WTC11 (cell line): ENCODE measurements at places on chromosomes 6 and 20. TPM values are rescaled to one million over a fixed set of nuclear protein-coding genes. Genes with fewer than 3 reads are reported as not detected.

DNA sequence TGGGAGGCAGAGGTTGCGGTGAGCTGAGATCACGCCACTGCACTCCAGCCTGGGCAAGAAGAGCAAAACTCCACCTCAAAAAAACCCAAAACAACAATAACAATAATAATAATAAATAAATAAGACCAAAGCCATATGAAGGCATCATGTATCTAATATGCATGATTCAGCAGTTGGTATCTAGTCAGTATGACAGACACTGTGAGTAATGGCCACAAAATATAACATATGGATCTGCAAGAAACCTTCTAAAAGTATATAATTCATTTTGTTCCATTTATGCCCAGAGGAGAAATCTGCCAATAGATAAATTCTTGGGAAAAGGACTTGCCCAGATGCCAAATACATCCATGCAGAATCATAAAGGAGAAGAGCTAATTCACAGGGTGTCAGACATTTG, 252.3 kb downstream of the BTBD9 start:
- H3K27me3 ChIP-seq, result no peaks in the 10 kb centered on the region; the same call in 1 of the 2 replicates
- peaks cover 18% of the 10 kb centered on the region for H3K4me1 ChIP-seq
- no peaks in the 10 kb centered on the region for H3K36me3 ChIP-seq
- no peak for DNase-seq
- no peak overlapping the region for H3K4me3 ChIP-seq

DNA sequence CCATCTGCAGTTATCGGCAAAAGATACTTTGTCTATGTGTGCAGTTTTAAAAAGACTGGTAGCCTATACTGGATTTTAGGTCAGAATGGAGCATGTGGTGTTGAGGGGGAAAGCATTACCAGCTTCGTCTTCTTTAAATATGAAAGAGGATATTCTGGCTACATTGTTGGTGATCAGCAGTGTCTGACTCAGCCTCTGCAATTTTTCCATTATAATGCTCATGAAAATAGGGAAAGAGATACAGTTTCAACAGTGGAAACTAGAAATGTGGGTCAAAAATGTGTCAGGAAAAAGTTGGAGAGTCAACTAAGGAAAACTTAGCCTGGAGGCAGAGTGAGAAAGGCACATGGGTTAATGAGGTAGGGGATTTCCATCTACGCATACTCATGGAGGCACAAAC, 45.2 kb downstream of the HDGFL1 start:
- H3K27me3 ChIP-seq, result no peaks in the 10 kb centered on the region
- no peak overlapping the region for H3K27ac ChIP-seq
- DNase-seq, result no peak
- H3K4me3 ChIP-seq, result no peak overlapping the region
- peaks cover 12% of the 10 kb centered on the region for H3K36me3 ChIP-seq

DNA sequence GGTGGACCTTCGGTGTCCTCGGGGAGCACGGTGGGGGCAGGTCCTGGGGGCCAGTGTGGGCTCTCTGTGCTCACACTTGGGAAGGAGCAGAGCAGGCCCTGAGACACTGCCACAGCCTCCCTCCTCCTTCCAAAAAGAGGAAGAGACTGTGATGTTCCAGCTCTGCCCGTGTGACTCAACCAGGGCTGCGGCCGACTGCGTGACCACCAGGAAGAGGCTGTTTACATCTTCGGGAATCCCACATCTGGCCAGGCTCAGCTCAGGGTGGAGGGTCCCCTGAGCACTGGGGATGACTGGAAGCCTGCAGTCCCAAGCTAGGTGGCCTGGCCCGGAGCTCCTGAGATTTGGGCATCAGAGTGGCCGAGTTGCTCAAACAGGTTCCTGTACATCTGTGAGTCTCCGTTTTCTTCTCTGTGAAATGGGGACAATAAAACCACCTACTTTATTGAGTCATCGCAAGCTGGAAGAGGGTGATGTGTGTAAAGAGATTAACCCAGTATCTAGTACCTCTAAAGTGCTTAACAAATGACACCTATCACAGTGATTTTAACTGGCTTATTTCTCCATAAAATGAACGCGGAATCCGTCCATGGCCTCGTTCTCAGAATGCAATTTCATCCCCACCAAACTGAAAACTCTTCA, 242.1 kb downstream of the DLL1 start:
- H3K4me3 ChIP-seq, result no peak overlapping the region
- H3K27me3 ChIP-seq, result no peaks in the 10 kb centered on the region; the same call in 1 of the 2 replicates
- H3K36me3 ChIP-seq, result peaks cover 6% of the 10 kb centered on the region

- no peaks in the 10 kb centered on the region for H3K36me3 ChIP-seq
- no peaks in the 10 kb centered on the region for H3K27me3 ChIP-seq
- no peak overlapping the region for H3K4me3 ChIP-seq
- no peak overlapping the region for H3K27ac ChIP-seq
Measured at GRCh38 chr6:115717472-115717871, 343.2 kb downstream of the FRK start.

DNA sequence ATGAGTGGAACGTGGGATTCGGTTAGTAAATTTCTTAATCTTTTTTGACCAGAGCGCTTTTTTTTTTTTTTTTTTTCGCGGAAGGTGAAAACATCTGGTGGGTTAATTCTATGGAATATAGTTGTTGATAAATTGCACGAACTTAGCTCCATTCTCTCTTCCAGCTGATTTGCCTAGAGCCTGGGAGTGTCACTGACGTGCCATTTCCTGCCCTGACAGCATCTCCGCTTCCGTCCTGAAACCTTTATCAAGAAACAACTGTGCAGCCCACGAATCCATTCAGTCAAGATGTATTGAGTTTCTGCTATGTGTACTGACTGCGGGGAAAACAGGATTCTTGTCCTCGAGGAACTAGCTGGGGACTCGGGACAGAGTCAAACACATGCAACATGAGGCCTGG, 59.5 kb upstream of the TGM3 start:
- no peak overlapping the region for H3K4me3 ChIP-seq
- peaks cover 28% of the 10 kb centered on the region for H3K4me1 ChIP-seq
- no peak overlapping the region for H3K27ac ChIP-seq
- no peaks in the 10 kb centered on the region for H3K27me3 ChIP-seq
- no peak for DNase-seq

DNA sequence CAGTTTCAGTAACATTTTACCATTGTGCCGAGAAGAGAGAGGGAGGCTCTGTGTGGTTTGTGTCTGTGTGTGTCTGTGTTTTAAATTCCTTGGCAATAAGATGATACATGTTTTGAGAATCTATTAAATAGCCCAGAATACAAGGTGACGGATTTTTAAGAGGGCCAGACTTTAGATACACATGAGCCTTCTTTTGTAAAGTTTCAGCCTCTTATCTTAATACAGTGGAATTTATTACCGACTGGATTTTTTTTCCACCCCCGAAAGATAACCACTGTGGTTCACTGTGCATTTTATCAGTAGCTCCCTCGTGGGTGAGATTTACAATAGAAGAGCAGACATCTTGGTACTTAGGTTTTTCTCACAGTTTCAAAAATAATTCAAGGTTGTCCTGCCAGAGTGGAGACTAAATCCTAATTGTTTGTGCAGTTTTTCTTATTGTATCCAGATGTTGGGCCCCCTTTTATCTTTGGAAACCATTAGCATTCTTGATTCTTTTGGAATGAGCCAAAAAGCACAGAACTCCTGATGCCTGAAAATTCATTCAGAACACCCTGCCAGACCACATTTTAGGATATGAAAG, 49.9 kb downstream of the STK4 start:
- H3K36me3 ChIP-seq, result peaks cover 4% of the 10 kb centered on the region; the same call in 1 of the 2 replicates
- no peak for DNase-seq
- no peaks in the 10 kb centered on the region for H3K27me3 ChIP-seq
- H3K4me3 ChIP-seq, result no peak overlapping the region

Gene GJA10
- not detected in 3 replicates for total RNA-seq

Gene FAXC
- total RNA-seq, result 10.2 to 12.9 TPM (median 11.1 TPM) in 3 replicates

Gene MAFB
- total RNA-seq, result 5.3 to 6.7 TPM (median 6.5 TPM) in 3 replicates

DNA sequence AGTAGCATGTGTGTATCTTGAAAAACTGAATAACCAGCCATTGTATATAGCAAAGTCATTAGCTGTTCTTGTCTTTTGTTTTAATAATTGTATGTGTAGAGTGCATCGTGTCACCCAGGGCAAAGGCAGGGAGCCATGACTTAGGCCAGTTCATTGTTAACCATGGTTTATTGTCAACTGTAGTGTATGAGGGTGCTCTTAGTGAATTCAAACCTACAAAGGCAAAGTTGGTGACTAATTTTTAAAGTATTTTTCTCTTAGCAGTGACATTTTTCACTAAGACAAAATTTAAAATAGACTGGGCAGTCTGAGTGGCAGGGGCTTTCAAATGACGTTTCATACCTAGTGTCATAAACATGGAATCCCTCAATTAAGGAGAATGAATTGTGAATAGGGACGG, 79.0 kb downstream of the TULP4 start:
- H3K36me3 ChIP-seq, result peaks cover 39% of the 10 kb centered on the region
- no peak for DNase-seq
- no peak overlapping the region for H3K27ac ChIP-seq
- no peaks in the 10 kb centered on the region; the same call in 1 of the 2 replicates for H3K27me3 ChIP-seq
- H3K4me1 ChIP-seq, result no peaks in the 10 kb centered on the region

- H3K27ac ChIP-seq, result no peak overlapping the region
- peaks cover 18% of the 10 kb centered on the region for H3K4me1 ChIP-seq
- H3K4me3 ChIP-seq, result no peak overlapping the region
- peaks cover 5% of the 10 kb centered on the region; the same call in 1 of the 2 replicates for H3K36me3 ChIP-seq
- no peak for DNase-seq
Measured at GRCh38 chr6:105884426-105884825, 201.7 kb upstream of the PRDM1 start.

Gene MUCL3
- 0.15 to 0.21 TPM (median 0.18 TPM) in 3 replicates for total RNA-seq

- peaks cover 30% of the 10 kb centered on the region for H3K36me3 ChIP-seq
- no peak overlapping the region for H3K27ac ChIP-seq
- H3K4me1 ChIP-seq, result no peaks in the 10 kb centered on the region
- no peaks in the 10 kb centered on the region for H3K27me3 ChIP-seq
Measured at GRCh38 chr6:18136260-18136659, 13.8 kb upstream of the NHLRC1 start.

GRCh38 chr6:141210901-141211300, 921.8 kb upstream of the GJE1 start:
- no peaks in the 10 kb centered on the region for H3K27me3 ChIP-seq
- H3K4me3 ChIP-seq, result no peak overlapping the region
- H3K36me3 ChIP-seq, result peaks cover 8% of the 10 kb centered on the region
- no peak overlapping the region for H3K27ac ChIP-seq
- no peaks in the 10 kb centered on the region for H3K4me1 ChIP-seq
- no peak for DNase-seq

Gene DST
- total RNA-seq, result 102 to 132 TPM (median 105 TPM) in 3 replicates

Gene SMAP1
- 27.6 to 29.0 TPM (median 28.3 TPM) in 3 replicates for total RNA-seq

DNA sequence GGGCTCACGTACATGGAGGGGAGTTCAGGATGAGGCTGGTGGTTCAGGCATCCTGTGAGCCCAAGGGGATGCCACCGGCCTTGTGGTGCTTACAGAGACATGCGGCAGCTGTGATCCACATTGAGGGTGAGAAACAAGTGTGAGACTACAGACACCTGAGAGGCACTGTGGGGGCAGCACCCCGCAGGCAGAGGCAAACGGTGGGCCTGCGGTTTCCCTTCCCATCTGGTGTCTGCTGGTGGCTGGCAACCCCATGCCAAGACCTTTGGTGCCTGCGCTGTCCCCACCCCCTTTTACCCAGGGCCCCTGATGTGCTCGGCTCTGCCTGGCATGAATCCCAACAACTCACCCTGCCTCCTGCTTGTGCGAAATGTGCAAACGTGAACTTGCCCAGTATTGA, 42.0 kb downstream of the ERMARD start:
- no peak overlapping the region for H3K4me3 ChIP-seq
- peaks cover 16% of the 10 kb centered on the region; the same call in 1 of the 2 replicates for H3K4me1 ChIP-seq
- DNase-seq, result no peak
- no peaks in the 10 kb centered on the region for H3K36me3 ChIP-seq

DNA sequence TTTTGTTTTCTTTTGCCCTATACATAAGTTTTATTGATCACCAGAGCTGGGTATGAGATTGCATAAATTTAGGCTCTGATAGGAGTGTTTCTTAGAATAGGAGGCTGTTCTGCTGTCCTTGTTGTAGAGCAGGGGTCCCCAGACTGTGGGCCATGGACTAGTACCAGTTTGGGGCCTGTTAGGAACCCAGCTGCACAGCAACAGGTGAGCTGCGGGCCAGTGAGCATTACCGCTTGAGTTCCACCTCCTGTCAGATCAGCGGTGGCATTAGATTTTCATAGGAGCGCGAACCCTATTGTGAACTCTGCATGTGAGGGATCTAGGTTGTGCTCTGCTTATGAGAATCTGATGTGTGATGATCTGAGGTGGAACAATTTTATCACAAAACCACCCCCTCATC, 26.2 kb downstream of the PHF3 start:
- no peak for DNase-seq
- no peak overlapping the region for H3K4me3 ChIP-seq
- no peaks in the 10 kb centered on the region for H3K27me3 ChIP-seq
- H3K36me3 ChIP-seq, result no peaks in the 10 kb centered on the region

DNA sequence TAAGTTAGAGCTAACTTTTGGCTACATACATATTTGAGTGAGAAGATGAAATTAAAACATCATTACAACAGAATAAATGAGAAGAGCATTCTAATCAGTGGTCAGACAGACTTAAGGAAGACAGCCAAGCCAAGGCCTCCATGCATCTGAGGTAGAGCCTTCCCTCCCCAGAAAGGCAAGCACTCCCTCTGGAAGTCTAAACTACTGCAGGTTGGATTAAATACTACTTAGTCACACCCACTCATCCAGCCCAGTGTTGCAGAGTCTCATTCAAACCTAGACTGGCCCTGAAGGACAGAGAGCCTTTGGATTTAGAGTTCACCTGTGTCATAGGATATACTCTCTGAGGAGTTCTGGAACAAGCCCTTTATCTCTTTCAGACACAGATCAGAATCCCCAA, 29.2 kb downstream of the TMX4 start:
- H3K27me3 ChIP-seq, result peaks cover 6% of the 10 kb centered on the region
- no peaks in the 10 kb centered on the region for H3K4me1 ChIP-seq
- peaks cover 12% of the 10 kb centered on the region for H3K36me3 ChIP-seq
- no peak for DNase-seq
- no peak overlapping the region for H3K4me3 ChIP-seq

- peaks cover 41% of the 10 kb centered on the region for H3K4me1 ChIP-seq
- DNase-seq, result no peak
Measured at GRCh38 chr20:4681991-4682401, 39.7 kb upstream of the PRND start.

DNA sequence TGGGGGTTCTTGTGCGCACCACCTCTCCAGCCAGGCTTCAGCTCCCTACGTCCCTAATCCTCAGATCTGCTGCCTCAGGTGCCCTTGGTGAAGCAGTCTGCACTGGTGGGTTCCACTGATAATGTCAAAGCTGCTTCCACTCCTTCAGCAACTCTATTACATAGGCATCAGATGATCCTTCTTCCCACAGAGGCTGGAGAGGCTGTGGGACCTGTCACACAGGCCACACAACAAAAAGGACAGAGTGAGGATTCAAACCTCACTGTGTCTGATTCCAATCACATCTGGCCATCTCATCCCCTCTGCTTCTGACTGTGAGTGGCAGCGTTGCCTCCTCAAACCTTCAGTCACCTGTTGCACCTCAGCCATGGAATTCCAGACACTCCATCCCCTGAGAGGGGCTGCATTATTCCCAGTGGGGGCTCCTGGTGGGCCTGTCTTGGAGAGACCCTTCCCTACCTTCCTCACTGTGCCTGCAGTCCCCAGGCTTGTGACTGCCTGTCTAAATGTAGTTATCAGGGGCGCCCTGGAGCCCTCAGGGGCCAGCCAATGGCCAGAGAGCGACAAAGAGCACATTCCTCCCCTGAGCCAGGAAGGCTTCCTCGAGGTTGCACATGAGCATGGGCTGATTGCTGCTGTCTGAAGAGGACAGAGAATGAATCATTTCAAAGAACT, 211.4 kb upstream of the ECI2 start:
- no peaks in the 10 kb centered on the region for H3K4me1 ChIP-seq
- no peak for DNase-seq
- no peaks in the 10 kb centered on the region for H3K36me3 ChIP-seq
- H3K27ac ChIP-seq, result no peak overlapping the region
- no peaks in the 10 kb centered on the region; the same call in none of the 2 replicates for H3K27me3 ChIP-seq
- H3K4me3 ChIP-seq, result no peak overlapping the region

- H3K27ac ChIP-seq, result no peak overlapping the region
- H3K4me1 ChIP-seq, result 0 out of 2 replicates have a peak, but pooled peaks cover 3% of the 10 kb centered on the region
- H3K27me3 ChIP-seq, result no peaks in the 10 kb centered on the region
- no peak for DNase-seq
Measured at GRCh38 chr6:124283486-124283885, 479.8 kb downstream of the NKAIN2 start.

Gene CTCFL
- total RNA-seq, result 0.70 to 2.6 TPM (median 2.4 TPM) in 3 replicates
